ENCODE measurements at places on chromosomes 12 and 14.

DNA sequence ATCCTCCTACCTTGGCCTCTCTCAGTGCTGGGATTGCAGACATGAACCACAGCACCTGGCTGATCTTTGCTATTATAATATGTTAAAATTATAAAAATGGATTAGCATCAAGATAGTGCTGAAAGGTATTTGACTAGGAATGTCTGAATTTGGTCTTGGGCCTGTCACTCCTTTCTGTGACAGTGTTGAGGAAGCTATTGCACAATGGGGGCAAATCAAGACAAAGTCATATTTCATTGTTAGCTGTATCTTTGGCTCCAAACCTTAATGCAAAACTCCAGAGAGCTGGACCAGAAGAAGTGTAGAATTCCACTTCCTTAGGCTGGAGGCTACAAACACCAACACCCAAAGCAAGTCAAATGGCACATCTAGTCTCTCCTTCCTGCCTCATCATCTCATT, 42.2 kb downstream of the ZCRB1 start:
- peaks cover 6% of the 10 kb centered on the region for H3K4me1 ChIP-seq
- DNase-seq: no peak
- no peak overlapping the region for H3K27ac ChIP-seq
- H3K36me3 ChIP-seq: peaks cover 5% of the 10 kb centered on the region

- H3K4me1 ChIP-seq: no peaks in the 10 kb centered on the region
- DNase-seq: no peak
- no peaks in the 10 kb centered on the region for H3K36me3 ChIP-seq
- H3K4me3 ChIP-seq: no peak overlapping the region
- H3K27ac ChIP-seq: no peak overlapping the region
- H3K27me3 ChIP-seq: peaks cover 69% of the 10 kb centered on the region
Observed at GRCh38 chr12:117334855-117335587, 26.4 kb downstream of the NOS1 start.

DNA sequence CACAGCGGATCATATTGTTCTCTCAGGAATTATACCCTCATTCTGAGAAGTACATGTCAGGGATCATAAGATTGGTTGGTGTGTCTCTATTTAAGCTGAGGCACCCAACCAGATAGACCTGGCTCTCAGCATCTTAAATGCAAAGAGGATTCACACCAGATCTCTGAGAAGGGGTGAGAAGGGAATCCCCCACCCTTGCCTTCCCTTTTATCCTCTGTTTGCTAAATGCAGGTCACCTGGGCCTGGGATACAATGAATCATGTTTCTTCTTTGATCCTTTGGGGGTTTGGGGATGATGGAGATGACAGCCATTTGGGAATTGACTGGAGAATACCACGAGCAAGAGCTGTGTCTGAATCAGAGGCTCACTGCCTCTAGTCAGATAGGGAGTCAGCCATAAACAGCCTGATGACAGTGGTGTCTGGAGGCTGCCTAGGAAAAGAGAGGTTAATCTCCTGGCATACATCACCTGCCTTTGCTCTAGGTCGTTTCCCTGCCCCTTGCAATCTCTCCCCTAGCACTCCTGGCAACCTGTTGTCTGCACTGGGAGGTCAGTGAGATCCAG, 11.2 kb upstream of the PDE1B start:
- H3K27me3 ChIP-seq: no peaks in the 10 kb centered on the region
- H3K4me3 ChIP-seq: no peak overlapping the region
- H3K36me3 ChIP-seq: peaks cover 61% of the 10 kb centered on the region
- peak overlapping the region; percentile 50 for H3K27ac ChIP-seq
- H3K4me1 ChIP-seq: peaks cover 5% of the 10 kb centered on the region

- H3K36me3 ChIP-seq: no peaks in the 10 kb centered on the region
- H3K4me1 ChIP-seq: peaks cover 39% of the 10 kb centered on the region
- H3K4me3 ChIP-seq: peak overlapping the region; percentile 96
- peak; percentile 81 for DNase-seq
- peak overlapping the region; percentile 100 for H3K27ac ChIP-seq
Observed at GRCh38 chr12:25386831-25387731, 136.4 kb upstream of the KRAS start.

- H3K36me3 ChIP-seq: peaks cover 21% of the 10 kb centered on the region
- peak overlapping the region; percentile 27 for H3K27ac ChIP-seq
- H3K4me3 ChIP-seq: no peak overlapping the region
- no peaks in the 10 kb centered on the region for H3K27me3 ChIP-seq
Observed at GRCh38 chr14:88013750-88014349, 8.9 kb downstream of the GPR65 start.

DNA sequence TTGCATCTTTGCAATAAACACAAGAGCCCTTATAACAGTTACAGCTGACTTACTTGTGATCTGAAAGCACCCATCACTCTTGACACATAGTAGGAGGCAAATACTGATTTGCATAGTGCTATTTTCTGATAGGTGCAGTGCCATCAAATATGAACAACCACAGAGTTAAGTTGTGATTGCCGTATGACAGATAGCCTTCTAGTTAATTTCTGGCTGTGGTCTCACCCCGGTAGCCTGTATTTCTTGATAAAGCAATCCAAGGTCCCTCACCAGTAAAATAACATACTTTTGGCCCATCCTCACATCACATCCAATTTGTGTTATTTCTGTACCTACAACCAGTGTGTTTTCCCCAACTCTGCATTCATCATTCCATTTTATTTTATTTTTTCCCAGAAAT, 23.3 kb upstream of the STYK1 start:
- DNase-seq: no peak
- no peak overlapping the region for H3K27ac ChIP-seq
- H3K4me3 ChIP-seq: no peak overlapping the region

DNA sequence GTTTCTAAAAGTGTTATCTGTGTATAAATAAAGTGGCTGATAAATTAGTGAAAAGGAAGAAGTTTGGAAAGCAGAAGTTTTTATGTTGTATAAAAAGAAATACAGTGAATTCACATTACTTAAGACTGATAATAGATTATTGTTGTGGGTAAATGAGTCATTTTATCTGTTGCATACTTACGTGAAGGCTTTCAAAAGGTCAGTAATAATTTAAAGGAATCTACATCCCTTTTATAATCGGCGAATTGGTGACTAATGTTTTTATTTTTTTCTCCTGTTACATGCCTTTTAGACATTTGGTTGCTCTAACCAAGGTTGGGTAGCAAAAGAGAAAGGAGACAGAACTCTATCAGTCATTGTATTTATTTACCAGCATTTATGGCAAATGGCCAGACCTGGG, 155.9 kb downstream of the SLC41A2 start:
- no peaks in the 10 kb centered on the region for H3K4me1 ChIP-seq
- no peaks in the 10 kb centered on the region for H3K27me3 ChIP-seq

GRCh38 chr14:92927349-92928257, 4.7 kb downstream of the CHGA start:
- no peaks in the 10 kb centered on the region for H3K36me3 ChIP-seq
- H3K27ac ChIP-seq: no peak overlapping the region
- no peaks in the 10 kb centered on the region for H3K4me1 ChIP-seq
- no peak for DNase-seq

GRCh38 chr12:90126125-90126524, 417.5 kb upstream of the ATP2B1 start:
- H3K4me1 ChIP-seq: no peaks in the 10 kb centered on the region
- no peak for DNase-seq
- H3K27ac ChIP-seq: no peak overlapping the region
- no peak overlapping the region for H3K4me3 ChIP-seq
- H3K36me3 ChIP-seq: peaks cover 4% of the 10 kb centered on the region
- no peaks in the 10 kb centered on the region for H3K27me3 ChIP-seq

DNA sequence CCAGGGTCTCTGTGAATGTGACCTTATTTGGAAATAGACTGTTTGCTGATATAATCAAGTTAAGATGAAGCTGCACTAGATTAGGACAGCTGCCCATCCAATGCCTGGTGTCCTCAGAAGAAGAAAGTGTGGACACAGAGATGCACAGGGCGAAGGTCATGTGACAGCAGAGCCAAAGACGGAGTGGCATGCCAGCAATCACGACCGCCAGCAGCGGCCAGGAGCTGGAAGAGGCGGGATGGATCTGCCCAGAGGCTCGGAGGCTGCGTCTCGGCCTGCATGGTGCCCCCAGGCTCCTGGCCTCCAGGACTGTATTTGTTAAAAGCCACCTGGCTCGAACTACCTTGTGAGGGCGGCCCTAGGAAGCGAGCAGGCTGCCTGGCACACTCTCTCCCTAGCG, 76.5 kb downstream of the RFLNA start:
- no peaks in the 10 kb centered on the region for H3K4me1 ChIP-seq
- H3K27ac ChIP-seq: no peak overlapping the region
- no peaks in the 10 kb centered on the region for H3K36me3 ChIP-seq
- no peak for DNase-seq
- no peak overlapping the region for H3K4me3 ChIP-seq

- no peak overlapping the region for H3K27ac ChIP-seq
- no peaks in the 10 kb centered on the region for H3K27me3 ChIP-seq
- no peaks in the 10 kb centered on the region for H3K36me3 ChIP-seq
- H3K4me1 ChIP-seq: no peaks in the 10 kb centered on the region
- no peak overlapping the region for H3K4me3 ChIP-seq
- DNase-seq: no peak
Observed at GRCh38 chr12:26855337-26855736, 22.3 kb upstream of the ITPR2 start.

DNA sequence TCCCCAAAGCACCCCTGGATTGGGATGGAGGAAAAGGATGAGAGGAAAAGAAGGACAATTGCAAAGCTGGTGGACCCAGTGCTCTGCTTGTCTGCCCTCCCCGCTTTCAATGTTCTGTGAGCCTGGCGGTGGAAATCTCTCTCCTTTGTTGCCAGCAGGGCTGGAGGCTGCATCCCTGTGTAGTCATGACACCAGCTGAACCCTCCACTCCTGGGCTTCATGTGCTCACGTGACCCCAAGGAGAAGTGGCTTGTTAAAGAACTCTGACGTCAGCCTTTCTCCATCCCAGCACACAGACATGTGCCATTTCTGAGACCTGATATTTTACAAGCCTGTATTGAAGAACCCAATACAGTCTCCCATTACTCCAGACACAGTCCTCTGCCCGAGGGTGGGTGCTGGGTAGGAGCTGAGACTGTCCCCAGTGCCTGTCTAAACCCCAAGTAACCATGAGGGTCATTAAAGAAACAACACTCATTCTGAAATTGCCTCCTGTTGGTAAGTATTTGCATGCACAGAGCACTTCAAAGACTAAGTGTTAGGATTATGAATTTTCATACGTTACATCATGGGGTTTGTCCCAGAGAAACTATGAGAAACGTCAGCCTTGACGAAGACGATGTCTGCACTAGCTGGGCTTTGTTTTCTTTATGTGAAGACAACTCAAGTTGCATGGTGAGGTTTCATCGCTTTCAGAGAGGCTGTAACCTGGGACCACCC, 21.7 kb downstream of the GALNT16 start:
- no peak overlapping the region for H3K27ac ChIP-seq
- no peak for DNase-seq
- no peaks in the 10 kb centered on the region for H3K4me1 ChIP-seq

GRCh38 chr12:52250048-52250990, 17.3 kb downstream of the KRT7 start:
- DNase-seq: no peak
- peaks cover 74% of the 10 kb centered on the region for H3K27me3 ChIP-seq
- no peak overlapping the region for H3K4me3 ChIP-seq

- peaks cover 7% of the 10 kb centered on the region for H3K4me1 ChIP-seq
- peaks cover 19% of the 10 kb centered on the region for H3K27me3 ChIP-seq
- no peak within 1 kb of the TSS for H3K27ac ChIP-seq
- H3K36me3 ChIP-seq: no peaks in the 10 kb centered on the region
- DNase-seq: peak; percentile 98
Observed at GRCh38 chr12:109713187-109714070, at the start of gene FAM222A. Gene FAM222A, plus strand, starts transcription at chr12:109713825. Its CDS starts 30,322 bp downstream, at chr12:109744147.

DNA sequence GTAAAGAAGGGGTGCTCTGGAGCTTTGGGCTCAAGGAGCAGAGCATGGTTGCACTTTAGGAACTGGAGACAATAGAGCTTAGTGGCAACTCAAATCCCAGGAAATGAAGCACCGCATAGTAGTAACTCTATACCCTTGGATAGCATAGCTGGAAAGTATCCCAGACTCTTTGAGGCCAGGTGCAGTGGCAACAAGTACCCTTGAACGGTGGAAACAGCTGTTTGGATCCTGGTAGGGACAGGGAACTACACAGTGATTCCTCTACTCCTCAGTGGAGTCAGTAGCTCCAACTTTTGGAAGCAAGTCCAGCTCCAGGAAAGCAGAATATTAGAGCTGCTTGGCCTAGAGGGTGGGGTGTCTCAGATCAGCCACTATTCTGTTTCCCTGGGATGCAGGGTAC, 129.0 kb upstream of the WSCD2 start:
- H3K27ac ChIP-seq: no peak overlapping the region
- no peaks in the 10 kb centered on the region for H3K4me1 ChIP-seq
- H3K27me3 ChIP-seq: peaks cover 42% of the 10 kb centered on the region
- no peak overlapping the region for H3K4me3 ChIP-seq

DNA sequence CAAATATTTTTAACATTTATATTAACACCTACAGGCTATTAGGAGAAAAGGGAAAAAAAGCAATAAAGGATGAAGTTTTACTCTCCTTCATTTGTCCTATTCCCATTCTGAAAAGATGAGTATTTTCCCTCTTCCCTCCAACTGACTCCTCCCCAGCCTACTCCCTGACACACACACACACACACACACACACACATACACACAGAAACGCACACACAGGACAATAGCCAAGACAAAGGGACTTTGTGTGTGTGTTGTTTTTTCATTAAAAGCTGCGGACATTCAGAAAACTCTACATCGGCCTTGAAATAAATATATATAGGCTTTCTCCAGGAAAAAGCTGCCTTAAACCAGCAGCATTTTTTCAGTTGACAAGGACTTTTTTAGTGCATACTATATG, 74.8 kb downstream of the PRKAB1 start:
- H3K4me1 ChIP-seq: no peaks in the 10 kb centered on the region
- H3K36me3 ChIP-seq: peaks cover 24% of the 10 kb centered on the region
- DNase-seq: no peak
- no peak overlapping the region for H3K4me3 ChIP-seq

- H3K4me1 ChIP-seq: no peaks in the 10 kb centered on the region
- no peaks in the 10 kb centered on the region for H3K27me3 ChIP-seq
- H3K36me3 ChIP-seq: no peaks in the 10 kb centered on the region
- H3K4me3 ChIP-seq: no peak overlapping the region
Observed at GRCh38 chr14:48568688-48569087, 893.3 kb upstream of the MDGA2 start.

DNA sequence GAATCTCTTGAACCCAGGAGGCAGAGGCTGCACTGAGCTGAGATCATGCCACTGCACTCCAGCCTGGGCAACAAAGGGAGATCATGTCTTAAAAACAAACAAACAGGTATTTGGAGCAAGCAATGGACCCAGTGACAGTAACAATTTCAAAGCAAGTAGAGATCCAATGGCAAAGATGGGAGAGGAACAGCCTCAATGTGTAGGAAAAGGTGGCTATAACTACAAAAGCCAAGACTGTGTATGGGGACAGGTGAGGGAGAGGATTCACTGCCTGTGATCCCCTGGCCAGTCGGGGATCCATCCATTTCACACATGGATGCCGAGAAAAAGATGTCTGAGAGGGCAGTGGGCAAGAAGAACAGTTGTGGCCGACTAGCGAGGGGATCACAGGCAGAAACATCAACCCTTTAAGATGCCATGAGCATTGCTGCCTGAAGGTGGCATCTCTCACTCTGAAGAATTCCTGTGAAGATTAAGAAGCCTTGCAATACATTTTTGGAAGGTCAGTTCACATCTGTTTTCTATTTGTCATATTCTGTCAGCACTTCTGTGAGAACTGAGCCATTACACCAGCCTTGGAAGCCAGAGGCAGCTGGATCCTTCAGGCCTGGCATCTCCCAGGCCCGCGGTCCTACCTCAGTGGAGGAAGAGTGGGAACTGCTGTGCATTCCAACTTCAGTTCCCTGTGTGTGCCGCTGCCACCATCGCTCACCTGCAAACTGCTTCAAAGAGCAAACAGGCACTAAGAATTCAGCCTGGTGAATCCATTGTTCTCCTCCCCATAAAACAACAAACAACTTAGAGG, 54.5 kb upstream of the FRS2 start:
- peak; percentile 14 for DNase-seq
- H3K4me1 ChIP-seq: no peaks in the 10 kb centered on the region

- H3K4me3 ChIP-seq: no peak overlapping the region
- no peaks in the 10 kb centered on the region for H3K36me3 ChIP-seq
Observed at GRCh38 chr12:65821336-65821735, 2.9 kb upstream of the HMGA2 start.
